ENCODE measurements at places on chromosomes 12 and 14.
A peak's percentile ranks its signal among the peaks of the same experiment; 100 is the strongest.

- no peak for DNase-seq
Measured at GRCh38 chr12:97927977-97928376, 465.4 kb downstream of the RMST start.

DNA sequence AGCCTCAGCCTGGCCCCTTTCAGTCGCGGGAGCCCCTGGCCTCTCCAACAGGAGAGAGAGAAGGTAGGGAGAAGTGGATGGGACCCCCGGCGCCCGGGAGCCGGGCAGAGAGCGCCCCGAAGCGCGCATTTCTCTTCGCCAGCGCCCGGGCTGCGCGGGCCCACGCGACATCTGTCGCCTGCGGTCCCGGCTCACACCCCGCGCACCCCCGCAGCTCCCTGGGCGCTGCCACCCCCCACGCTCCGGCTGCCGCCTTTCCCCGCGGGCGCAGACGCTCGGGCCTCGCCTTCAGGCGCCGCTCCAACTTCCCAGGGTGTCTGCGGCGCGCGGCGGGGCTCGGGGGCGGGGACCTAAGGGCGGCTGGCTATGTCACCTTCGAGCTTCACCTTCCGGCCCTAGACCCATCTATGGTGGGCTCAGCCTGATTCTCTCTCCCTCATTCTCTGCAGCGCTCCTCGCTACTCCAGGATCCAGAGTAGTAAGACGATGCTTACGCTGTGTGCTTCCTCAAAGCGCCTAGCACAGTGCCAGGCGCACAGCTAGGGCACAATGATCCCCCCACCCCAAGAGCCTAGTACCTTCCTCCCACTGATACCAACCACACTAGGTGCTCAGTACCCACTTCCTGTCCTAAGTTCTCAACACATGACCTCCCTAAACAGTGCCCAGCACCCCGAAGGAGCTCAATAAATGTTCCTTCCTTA lies 1.6 kb downstream of the HRK start:
- no peak for DNase-seq

GRCh38 chr14:92973261-92973797 lies 50.4 kb downstream of the CHGA start:
- peak; percentile 47 for DNase-seq

DNA sequence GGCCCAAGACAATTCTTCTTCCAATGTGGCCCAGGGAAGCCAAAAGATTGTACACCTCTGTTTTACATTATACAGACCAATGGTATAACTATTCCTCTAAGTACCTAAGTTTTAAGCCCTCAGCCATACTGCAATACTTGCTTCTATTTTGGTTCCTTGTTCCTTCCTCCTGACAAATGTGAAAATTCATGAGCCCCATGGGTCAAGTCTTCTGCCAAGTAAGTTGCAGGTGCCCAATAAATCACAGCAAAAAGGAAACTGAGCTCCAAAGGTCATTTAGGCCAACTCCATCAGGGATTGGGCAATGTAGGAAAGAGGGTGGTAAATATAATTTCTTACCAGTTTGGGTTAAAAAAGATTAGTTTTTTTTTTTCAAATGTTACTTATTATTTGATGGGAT lies 57.7 kb upstream of the NPFF start:
- peak; percentile 56 for DNase-seq

GRCh38 chr12:93419388-93420034 lies 22.2 kb downstream of the UBE2N start:
- DNase-seq = peak; percentile 72

GRCh38 chr12:51759695-51760094 lies 88.8 kb downstream of the FIGNL2 start:
- no peak for DNase-seq

GRCh38 chr14:63993992-63994391 lies 141.2 kb downstream of the SYNE2 start:
- DNase-seq = no peak

DNA sequence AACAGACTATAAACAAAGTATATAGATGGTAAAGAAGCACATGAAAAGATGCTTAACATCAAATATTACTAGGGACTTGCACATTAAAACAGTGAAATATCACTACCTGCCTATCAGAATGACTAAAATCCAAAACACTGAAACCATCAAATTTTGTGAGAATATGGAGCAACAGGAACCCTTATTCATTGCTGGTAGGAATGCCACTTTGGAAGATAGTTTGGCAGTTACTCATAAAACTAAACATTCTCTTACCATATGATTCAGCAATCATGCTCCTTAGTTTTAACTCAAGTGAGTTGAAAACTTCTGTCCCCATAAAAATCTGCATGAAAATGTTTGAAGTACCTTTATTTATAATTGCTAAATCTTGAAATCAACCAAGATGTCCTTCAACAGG lies 297.6 kb downstream of the DAD1 start:
- DNase-seq = no peak

DNA sequence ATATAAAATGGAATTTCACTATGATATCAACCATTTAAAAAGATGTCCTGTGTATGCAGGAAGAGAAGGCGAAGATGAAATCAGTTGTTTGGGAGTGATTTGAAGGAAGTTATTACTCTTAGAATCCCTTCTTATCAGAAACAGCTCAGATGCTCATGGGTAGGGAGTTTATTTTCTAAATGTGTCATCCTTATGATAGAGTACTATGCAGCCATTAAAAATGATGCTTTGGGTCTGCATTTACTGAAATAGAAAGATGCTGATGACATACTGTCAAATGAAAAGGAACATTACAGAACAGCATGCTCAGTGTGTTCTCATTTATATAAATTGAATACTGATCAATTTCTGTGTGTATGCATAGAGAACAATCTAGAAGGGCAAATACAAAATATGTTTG lies 69.8 kb upstream of the MED13L start:
- DNase-seq = no peak

- no peak for DNase-seq
Measured at GRCh38 chr14:44531658-44532057, 24.6 kb upstream of the FSCB start.
